CD4-positive, alpha-beta T cell treated with Interleukin-4 for 4 hours (primary cell): ENCODE measurements at places on chromosomes 1 and 21.

- DNase-seq, result no peak
Measured at GRCh38 chr21:41228006-41228370, 60.0 kb downstream of the BACE2 start.

GRCh38 chr1:195897076-195897475 is 711.2 kb downstream of the KCNT2 start:
- DNase-seq, result no peak

DNA sequence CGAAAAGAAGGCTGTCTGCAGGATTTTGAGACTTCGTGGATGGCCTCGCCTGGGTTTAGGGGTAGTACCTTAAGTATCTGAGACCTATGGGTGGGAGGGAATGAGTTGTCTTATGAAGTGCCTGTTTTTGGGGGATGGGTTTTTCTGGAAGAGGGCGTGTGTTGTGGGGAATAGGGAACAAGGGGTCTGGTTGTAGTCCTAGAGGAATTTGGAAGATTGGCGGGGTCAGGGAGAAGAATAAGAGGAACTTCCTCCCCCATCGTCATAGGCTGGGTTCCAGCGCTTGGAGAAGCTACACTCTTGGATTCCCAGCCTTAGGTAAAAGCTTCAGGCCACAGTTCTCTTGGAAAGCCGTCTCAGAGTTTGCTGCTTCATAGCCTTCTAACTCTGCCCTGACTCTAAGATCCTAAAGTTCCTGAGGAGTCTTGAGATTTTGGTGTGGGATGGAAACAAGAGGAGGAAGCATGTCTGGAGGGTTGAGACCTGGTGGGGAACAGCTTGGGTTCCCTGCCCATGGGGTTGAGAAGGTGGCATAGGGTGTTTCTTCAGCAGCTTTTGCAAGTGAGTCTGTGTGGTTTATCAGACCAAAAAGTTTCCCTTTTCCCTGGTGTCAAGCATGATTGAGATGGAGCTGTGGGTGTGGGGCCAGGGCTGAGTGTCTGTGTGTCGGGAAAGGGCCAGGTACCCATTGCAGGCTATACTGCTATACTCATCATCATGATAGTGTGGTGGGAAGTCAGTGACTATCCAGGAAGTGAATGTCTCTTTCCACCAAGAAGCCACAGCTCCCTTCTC is 1.8 kb downstream of the VANGL2 start:
- no peak for DNase-seq

- no peak for DNase-seq
Measured at GRCh38 chr1:222769971-222770620, 33.1 kb downstream of the FAM177B start.
